ENCODE measurements at places on chromosomes 4 and X.
A peak's percentile ranks its signal among the peaks of the same experiment; 100 is the strongest.

- DNase-seq: no peak
Measured at GRCh38 chr4:699816-700580, 5.6 kb upstream of the PCGF3 start.

DNA sequence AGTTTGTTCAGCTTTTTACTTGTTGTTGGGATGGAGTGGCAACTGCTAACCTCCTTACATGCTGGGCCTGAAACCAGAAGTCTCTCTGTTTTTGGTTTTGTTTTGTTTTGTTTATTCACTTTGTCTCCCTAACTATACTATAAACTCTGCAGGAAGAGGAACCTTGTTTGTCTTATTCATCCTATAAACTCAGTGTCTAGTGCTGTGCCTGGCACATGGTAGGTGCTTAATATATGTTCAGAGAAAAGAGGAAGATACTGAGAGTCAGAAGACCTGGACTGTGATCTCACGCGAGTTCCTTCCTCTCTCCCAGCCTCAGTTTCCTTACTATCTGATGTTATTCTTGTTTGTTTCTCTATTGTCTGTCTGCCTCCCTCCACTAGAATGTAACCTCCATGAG, 71.3 kb downstream of the PRPS1 start:
- no peak for DNase-seq

DNA sequence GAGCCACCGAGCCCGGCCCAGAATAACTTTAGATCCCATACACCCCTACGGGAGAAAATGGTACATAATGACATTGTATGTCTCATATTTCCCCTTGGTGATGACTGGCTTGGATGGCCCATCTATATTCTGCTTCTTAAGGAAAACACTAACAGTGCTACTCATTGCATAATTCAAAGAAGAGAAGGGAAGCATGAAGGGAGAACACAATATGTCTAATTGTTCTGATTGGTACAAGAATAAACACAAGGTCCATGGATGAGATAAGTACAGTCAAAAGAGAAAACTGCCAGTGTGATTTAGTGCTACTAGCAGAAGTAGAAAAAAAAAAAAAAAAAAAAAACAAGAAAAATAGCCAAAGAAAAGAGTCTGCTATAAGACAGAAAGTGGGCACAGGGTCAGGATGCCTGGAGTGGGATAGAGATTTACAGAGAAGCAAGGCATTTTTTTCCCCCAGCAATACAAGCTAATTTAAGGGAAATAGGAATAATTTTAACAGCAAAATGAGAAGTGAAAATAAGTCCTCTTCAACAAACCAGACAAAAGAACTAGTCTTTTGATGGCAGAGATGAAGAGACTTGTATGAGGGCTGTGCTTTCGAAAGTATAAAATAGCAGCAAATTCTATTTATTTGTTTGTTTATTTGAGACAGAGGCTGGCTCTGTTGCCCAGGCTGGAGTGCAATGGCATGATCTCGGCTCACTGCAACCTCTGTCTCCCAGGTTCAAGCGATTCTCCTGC, 96.5 kb upstream of the MAP3K15 start:
- DNase-seq: no peak

GRCh38 chrX:10512741-10513140, 107.6 kb downstream of the MID1 start:
- no peak for DNase-seq

GRCh38 chr4:150108691-150109090, 30.4 kb downstream of the DCLK2 start:
- DNase-seq: no peak

GRCh38 chr4:187665086-187665485, 330.5 kb upstream of the ZFP42 start:
- no peak for DNase-seq

GRCh38 chrX:46574774-46575381, 1.3 kb downstream of the CHST7 start:
- DNase-seq: peak; percentile 55

DNA sequence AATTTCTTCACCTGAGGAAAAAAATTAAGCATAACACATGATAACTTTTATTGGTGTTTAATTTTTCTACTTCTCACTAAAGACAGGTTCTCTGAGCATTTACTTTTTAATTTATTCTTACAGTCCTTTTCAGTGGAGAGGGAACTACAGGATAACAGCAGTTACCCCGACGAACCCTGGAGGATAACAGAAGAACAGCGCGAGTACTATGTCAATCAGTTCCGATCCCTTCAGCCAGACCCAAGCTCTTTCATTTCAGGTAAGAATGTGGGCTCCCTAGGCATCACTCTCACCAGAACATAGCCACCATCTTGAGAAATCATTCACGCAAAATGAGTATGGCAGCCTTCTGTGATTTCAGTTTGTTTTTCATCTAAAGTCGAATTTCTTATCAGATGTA, 100.8 kb downstream of the REPS2 start:
- no peak for DNase-seq

- no peak for DNase-seq
Measured at GRCh38 chr4:158801066-158801465, 32.2 kb downstream of the FNIP2 start.

GRCh38 chrX:50442426-50443116, 28.1 kb downstream of the DGKK start:
- DNase-seq: no peak
